ENCODE measurements at places on chromosomes 2 and 18.

- DNase-seq = no peak
Measured at GRCh38 chr2:236073246-236073645, 94.9 kb downstream of the GBX2 start.

- DNase-seq = no peak
Measured at GRCh38 chr2:165953306-165953654, 296 bp downstream of the TTC21B start.

- no peak for DNase-seq
Measured at GRCh38 chr2:42059261-42059898, 11.6 kb downstream of the PKDCC start.

DNA sequence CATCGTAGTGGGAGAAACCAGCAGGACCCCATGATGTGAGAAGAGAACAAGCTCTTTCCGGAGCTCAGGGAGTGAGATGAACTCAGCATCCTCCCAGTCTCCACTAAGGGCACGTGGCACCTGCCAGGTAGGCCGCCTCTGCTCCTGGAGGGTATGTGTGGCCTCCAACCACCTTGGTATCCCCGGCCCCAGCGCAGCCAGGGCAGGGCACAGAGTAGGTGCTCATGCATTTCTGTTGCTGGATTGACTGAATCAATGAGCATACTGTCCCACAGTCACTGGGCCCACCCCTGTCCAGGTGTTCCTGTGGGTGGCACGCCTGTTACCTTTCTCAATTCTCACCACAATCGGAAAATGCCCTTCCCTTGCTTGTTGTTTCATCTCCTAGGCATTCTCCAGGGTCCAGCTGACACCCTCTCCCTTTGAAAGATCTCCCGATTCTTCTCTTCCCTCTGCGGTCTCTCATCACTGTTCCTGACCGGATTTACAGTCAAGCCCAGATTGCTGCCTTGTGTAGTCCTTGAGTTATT is 138.5 kb upstream of the SMAD2 start:
- DNase-seq = no peak

DNA sequence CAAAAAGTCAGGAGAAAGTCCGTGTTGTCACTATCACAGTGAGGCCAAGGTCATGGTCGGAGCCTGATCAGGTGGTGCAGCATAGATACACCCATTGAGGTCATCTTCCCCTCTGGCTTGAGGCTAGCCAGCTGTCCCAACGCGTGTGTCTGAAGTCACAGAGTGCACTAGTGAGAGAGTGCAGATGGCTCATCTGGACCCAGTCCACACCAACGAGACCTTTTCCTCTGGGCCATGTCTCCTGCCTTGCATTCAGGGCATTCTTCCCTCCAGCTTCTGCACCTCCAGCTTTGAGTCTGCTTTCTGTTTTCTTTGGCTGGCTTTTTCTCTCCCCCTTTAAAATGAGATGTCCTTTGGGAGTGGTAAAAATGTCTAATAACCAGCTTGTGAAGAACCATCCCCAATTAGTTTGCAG is 146.9 kb downstream of the TDRD15 start:
- DNase-seq = peak; percentile 75

- DNase-seq = no peak
Measured at GRCh38 chr2:201786471-201786870, 5.7 kb upstream of the ALS2 start.

DNA sequence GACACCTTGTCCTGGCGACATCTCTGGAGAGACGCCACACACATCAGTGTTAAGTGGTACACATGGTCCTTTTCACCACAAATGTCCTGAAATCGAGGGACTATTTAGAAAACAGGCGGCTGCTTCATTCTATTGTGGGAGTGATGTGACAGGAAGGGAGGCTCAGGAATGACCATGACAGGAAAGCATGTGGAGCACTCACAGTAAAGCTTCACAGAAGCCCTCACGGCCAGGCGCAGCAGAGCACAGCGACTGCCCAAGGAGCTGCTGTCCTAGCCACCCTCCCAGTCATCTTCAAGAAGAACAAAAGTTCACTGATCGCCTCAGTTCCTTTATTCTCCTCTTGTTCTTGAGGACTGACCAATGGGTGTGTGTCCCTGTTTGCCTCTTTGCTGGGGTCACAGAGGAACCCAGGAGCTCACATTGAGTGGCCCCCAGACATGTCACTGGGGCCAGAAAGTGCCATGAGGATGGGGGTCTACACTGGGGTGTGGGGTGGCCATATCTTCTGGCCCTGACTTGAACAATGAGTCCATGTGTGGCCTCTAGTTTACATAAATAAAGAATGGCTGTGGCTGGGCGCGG is 84.6 kb upstream of the RANBP2 start:
- no peak for DNase-seq

DNA sequence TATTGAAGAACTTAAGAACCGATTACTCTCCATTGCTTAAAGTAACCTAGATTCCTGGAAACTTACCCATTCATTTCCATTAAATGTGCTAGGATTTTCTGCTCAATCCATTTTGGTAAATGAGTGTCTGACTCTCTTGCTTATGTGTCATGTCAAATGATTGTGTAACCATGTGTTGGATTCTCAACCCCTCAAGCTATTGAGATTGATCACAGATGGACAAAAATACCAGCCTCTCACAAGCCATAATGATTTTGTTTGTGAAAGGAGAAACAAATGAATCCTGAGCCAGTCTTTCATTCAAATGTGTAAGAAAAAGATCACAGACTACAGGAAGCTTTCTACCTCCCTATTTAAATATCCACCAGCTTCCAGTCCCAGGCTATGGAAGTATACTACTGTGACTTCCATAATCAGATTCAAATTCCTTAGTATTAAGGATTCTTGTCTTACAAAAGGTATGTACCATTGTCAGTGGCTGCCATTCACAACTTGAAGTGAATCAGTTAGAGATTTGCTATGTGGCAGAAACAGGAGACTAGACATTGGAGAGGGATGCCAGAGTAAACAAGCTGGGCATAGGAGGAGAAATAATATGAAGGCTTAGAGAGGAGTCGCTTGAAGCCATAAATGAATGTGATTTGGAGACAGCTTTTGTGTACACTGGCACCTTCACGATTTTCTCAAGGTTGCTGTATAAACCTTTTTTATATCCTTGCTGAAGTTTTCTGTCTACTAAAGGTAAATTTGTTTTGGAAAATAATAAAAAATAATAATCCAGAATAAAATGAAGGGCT is 498.5 kb upstream of the SETBP1 start:
- DNase-seq = no peak

DNA sequence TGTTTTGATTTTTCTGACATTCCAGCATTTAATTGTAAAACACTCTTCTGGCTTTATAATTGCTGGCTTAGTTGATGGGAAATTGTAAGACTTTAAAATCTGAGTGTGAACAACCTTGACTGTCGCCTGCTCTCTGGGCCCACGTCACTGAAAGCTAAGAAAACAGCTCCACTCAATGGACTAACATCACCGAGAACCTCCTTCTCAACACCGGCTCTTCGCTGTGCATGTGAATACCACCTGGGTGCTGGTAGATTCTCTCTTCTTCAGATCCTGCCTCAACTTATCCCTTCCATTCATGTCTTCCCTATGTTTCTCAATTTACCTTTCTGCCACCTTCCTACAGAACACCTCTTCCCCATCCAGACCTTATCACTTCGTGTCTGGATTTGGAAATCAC is 523.1 kb upstream of the ID2 start:
- DNase-seq = no peak
